Activated T-helper 1 cell treated with anti-CD3 and anti-CD28 coated beads, Interleukin-2, amount 50 U/mL, for 16 hours (primary cell): ENCODE measurements at places on chromosomes 1 and 21.
A peak's percentile ranks its signal among the peaks of the same experiment; 100 is the strongest.

GRCh38 chr1:222382171-222382570 is 165.7 kb downstream of the HHIPL2 start:
- DNase-seq, result no peak

GRCh38 chr1:184792450-184792969 is 37.9 kb upstream of the EDEM3 start:
- DNase-seq, result no peak

GRCh38 chr1:67570486-67571143 is 114.4 kb upstream of the GADD45A start:
- DNase-seq, result no peak

DNA sequence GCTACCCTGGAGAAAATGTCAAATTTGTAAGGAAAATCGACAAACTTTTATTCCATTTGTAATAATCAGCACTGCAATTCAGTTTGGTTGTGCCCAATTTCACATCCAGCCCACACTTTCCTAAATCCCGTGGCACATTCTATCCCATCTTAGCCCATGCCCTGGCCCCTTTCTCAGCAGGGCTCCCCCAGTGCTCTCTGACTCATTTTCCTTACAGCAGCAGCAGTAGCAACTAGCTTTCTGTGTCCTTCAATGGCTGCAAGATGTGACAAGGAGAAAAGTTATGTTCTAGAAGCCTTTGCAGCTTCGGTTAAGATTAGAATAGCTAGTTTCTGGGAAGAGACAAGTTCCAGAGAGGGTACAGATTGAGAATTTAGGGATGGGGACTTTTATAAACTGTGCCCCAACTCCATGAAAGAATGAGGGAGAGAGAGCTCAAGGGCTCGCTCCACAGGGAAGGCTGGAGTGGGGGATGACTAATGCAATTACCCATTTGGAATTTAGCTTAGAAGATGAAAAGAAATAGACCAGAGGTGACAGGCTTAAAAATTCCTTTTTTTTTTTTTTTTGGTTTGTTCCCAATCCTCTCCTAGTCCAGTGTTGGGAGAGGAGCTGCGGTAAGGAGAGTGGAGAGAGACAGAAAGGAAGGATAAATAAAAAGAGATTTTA is 47.0 kb upstream of the POU2F1 start:
- DNase-seq, result no peak

DNA sequence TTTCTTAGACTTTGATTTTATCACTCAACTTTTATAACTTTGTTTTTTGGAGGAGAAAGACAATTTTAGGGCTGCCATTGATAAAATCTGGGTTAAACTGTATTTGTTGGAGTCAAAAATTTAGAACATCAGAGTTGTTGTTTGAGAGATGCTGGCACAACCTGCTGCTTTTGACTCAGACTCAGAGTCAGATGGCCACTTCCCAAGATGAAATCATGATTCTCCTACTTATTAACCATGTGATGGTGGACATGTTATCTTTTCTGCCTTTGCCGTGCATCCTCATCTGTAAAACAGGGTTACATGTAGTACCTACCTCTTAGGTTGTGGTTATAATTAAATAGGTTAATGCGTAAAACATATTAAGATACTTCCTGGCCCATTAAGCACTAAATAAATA is 71.2 kb downstream of the PLA2G4A start:
- no peak for DNase-seq

DNA sequence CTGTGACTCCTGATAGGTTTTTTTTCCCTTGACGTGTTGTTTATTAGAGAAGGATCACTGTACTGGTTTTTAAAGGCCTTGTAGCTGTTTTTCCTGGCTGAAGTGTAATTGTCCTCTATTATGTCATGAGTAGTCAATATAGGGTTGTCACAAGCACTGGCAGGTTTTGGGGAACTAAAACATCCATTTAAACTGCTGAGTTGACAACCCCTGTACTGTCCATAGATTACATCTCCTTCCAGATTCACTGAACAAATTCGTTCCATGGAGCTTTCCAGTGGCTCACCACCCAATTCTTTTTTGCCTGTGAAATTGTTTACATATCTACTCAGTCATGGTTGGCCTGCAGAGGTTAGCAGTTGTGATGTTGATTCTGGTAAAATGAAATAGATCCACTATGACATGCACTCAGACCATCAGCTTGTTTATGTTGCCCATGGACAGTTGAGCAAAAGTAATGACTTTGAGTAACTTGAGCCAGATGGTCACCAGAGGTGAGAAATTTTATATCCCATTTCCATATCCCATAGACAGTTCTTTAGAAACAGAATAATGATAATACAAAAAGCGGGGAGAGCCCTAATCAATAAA is 59.9 kb upstream of the QSOX1 start:
- DNase-seq, result no peak

DNA sequence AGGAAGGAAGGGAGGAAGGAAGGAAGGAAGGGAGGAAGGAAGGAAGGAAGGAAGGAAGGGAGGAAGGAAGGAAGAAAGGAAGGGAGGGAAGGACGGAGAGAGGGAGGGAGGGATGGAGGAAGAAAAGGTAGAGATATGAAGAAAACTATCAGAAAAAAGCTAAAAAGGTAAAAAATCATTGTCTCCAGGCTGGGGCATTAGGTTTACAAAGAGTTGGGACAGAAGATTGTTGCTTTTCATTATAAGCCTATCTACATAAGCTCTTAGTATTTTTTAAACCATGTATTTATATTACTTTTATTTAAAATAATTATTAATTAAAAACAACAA is 7.2 kb upstream of the PINK1 start:
- no peak for DNase-seq

- DNase-seq, result no peak
Observed at GRCh38 chr21:39484711-39485276, 33.0 kb downstream of the SH3BGR start.

DNA sequence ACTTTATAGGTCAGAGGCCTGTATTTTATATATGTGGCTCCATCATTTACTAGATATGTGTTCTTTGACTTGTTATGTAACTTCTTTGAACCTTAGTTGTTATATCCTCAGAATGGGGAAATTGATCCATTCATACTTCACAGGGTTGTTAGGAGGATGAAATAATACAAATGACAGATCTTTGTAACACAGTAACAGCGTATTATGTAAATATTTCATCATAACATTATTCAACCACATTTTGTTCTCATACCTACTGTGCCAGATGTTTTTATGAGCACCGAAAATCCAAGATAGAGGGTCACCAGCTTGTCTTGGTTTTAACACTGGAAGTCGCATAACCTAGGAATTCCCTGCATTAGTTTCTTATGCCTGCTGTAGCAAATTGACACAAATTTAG is 3.3 kb downstream of the SUCO start:
- DNase-seq, result no peak

GRCh38 chr1:183968386-183968785 is 69.1 kb downstream of the COLGALT2 start:
- no peak for DNase-seq

DNA sequence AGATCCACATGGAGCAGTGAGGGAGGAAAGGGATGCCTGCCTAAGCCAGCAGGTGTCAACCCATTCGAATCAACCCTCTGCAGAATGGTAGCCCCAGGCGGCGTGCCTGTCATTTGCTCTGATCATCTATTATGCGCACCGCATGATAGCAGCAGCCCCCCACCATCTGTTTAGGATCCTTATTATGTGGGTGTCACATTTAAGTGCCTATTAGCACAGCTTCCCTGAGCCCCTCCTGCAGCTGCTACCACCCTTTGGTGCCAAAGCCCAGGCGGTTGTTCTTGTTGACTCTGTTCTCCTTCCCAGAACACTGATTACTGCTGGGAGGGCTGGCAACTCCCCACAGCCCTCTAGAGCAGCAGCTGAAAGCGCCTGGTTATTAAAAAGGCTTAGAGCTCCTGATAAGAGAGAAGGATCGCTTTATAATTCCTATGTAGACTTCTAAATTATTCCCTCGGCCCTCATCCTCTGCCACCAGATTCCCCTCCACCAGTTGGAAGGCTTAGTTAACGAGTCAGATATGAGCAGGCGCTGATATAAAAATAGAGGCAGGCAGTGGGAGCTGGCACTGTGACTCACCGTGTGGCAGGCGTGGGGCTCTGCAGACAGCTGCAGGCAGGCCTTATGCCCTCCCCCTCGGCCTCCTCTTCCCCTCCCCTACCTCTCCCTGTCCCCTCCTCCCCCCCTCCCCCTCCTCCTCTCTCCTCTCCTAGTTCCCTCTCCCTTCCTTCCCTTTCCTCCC is 23.0 kb downstream of the ACTA1 start:
- no peak for DNase-seq

DNA sequence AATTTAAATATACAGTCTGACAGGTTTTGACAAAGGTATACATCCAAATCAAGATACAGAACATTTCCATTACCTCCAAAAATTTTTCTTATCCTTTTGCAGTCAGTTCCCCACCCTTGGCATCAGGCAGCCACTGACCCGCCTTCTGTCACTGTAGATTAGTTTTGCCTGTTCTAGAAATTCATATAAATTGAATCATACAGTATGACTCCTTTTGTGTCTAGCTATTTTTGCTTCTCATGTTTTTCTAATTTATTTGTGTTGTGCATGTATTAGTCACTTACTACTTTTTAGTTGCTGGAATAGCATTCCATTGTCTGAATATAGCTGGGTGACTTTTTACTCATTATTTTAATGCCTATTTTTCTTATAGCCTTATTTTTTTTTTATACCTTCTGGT is 3.8 kb downstream of the UTP25 start:
- no peak for DNase-seq

- DNase-seq, result no peak
Observed at GRCh38 chr1:178180405-178180804, 86.5 kb downstream of the RASAL2 start.

DNA sequence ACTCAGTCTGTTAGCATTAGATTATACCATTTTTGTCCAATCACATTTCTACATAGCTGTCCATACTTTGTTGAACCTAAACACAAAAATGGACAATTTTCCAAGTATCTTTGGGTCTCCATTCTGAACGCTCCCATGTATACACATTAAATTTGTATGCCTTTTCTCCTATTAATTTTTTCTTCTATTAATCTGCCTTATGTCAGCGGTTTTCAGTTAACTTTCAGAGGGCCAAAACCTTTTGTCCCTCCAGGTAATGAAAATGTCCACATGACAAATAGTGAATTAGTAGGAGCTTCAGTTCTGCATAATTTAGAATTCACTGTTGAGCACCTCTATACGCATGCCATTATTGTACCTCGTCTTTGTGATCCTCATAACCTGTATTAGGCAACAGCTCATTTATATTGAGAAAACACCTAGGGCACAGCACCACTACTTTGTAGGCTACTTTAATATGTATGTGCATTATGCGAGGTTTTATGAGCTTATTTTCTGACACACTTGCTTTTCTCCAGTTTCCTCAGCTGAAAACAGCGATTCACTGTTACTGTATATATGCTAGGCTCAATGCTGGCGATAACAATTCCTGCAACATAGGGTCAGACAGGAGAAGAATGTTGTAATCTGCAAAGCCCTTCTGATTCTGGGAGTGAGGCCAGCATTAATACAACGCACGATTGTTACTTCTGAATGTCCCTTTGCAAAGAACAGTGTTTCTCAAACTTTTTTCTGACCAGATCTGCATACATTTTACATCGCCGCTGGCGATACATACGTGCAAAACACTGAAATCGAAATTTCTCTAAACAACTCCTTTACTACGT is 1.1 kb upstream of the ABCD3 start:
- DNase-seq, result no peak

DNA sequence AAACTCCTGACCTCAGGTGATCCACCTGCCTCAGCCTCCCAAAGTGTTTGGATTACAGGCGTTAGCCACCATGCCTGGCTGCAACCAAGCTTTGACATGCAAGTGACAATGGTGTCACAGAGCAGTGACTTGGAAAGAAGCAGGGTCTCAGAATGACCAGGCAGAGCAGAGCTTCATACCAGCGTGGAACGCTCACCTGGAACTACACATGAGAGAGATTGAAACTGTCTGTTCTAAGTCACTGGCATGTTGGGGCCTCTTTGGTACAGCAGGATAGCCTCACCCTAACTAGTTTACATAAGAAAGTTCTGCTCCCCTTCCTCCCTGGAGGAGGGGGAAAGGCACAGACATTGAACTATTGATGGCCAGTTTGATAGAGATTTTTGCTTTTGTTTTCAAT is 47.5 kb upstream of the ITPKB start:
- no peak for DNase-seq

- DNase-seq, result no peak
Observed at GRCh38 chr1:205615789-205616188, 16.0 kb downstream of the ELK4 start.

GRCh38 chr1:210440081-210440480 is 111.4 kb downstream of the HHAT start:
- DNase-seq, result no peak

DNA sequence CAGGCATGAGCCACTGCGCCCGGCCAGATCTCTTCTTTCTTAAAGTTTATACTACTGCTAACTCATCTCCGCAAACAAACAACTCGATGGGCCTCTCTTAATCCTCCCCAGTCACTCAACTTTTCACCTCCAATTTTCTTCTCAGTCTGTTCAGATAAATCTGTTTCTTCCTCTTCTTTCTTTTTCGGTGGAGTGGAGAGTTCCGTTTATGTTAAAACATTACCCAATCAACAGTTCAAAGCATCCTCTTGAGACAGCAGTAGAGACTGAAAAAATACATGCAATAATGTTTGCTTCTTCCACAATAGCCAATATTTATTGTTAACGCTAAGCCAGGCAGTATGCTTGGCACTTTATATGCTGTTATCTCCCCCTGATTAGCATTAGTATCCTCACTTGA is 1.4 kb upstream of the ANKRD13C start:
- no peak for DNase-seq

DNA sequence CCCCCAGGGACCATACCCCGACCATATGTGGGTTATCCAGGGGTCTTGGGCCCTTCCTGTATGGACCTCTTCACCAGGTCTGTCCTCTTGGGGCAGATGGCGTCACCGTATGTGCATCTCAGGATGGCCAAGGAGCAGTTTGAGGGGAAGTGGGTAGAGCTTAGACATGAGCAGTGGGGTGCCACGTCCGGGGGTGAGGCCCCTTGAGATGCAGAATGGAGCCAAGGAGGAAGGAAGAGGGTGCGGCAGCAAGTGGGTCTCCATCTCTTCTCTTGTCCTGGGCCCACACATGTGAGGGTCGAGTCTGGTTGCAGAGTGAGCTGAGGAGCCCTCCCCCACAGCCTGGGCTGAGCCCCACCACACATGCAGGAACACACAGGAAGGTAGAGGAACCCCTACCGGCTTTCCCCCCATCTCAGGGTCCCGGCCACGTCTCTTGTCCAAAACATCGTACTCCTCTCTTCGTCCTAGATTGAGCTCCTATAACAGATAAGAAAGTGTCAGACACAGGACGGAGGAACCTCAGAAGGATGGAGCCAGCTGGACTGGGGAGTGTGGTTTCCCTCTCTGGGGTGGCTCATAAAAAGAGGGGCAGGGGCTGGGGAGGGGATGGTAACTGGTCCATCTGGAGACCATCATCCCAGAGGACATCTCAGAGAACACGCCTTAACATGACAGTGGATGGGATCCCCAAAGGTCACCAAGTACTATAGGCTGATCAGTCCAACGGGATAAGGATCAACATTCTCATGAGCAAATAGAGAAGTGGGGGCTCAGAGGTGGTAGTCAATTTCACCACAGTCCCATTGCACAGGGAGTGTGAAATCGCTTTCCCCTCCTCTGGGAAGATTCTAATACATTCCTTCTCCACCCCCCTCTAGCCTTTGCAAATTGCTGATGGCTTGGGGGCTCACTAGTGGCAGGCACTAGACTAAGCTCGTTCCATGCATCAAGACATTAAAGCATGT is 79.9 kb downstream of the CD247 start:
- no peak for DNase-seq

GRCh38 chr1:9652379-9653209 is 1.1 kb downstream of the PIK3CD start:
- DNase-seq, result peak; percentile 48

- no peak for DNase-seq
Observed at GRCh38 chr21:16587141-16587581, 857.4 kb downstream of the USP25 start.
